Fibroblast of the aortic adventitia (primary cell): ENCODE measurements at places on chromosomes 6 and 20. TPM values are rescaled to one million over a fixed set of nuclear protein-coding genes. Genes with fewer than 3 reads are reported as not detected.

DNA sequence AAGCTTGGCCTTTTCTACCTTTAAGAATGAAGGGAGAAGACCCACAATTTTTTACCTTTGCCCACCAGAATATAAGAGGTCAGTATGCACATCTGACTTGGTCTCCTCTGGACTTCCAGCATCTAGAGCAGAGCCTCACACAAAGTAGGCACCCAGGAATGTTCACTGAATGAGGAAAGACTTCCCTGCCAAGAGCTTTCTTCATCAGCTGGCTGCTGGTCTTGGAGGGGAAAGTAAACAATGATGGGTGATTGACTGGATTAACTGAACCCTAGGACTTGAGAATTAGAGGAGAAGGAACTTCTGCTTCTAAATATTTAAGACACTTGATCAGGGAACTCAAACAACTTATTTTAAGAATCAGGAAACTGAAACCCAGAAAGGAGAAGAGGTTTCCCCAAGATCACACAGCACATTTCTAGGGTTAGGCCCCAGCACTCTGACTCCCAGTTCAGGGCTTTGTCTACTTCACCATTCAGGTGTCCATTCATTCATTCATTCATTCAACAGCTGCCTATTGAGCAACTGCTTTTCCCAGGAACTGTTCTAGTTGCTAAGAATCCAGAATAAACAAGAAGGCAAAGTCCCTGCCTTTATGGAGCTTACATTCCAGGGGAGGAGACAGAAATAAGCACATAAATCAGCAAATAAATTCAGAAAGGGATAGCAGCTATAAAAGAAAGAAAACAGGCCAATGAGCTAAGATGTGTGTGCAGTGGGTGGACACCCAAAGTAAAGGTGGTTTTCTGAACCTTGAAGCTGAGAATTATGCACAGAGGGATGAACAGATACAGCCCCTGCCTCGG, 216.9 kb upstream of the LRFN2 start:
- DNase-seq, result no peak

GRCh38 chr20:10033905-10034650, 709 bp upstream of the ANKEF1 start:
- no peak for DNase-seq

GRCh38 chr6:167706313-167707109, 120.2 kb upstream of the AFDN start:
- no peak for DNase-seq

HAO1 gene
- total RNA-seq, result not detected in 2 replicates

DNA sequence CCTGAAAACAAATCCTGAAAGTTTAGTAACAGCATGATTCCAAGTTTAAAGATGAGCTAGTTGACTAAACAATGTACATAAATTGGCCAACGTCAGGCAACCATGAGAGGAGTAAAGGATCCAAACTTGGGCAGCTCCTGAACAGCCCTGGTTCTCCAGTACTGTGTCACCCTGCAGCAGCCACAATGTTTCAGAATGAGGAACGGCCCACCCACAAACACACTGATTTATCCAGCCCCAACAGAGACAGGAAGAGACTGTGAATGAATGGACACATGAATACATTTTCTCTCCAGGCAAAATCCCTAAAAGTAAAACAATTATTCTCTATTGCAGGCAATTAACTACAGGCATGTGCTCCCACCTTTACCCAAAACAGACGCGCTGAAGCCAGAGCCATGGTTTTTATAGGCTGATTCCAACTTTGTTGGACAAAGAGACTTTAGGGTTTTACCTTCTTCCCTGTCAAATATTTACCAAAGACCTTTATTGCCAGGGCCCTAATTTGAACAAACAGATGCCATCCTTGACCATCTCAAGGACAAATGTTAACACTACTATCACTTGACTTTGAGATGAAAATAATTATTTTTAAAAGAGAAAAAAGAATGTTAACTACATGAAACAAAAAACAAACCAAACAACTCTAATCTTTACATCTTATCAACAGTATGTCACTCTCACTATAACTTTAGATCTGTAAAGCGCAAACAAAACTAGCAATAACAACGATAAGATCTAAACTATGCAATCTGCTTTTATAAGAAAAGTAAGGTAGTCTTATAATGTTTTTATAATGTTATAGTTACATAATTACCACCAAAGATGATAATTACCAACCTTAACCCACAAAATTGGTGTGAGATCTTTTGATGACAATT, 22.9 kb downstream of the CNKSR3 start:
- no peak for DNase-seq

DNA sequence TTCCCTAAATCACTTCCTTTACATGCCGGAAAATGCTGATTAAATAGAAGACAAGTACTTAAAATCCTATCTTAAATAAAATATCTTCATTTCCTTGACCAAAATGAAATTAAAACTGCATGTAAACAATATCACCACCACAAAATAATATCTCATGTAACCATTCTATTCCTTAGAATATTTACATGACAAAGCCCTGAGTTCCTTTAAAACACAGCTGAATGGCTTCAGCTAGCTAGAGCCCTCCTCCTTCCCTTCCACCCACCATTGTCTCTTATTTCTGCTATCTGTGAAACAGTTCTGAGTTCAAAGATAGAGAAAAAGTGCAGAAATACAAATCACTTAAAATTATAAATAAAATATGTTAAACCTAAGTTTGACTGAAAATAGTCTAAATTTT, 103.1 kb downstream of the HIVEP2 start:
- no peak for DNase-seq
